ENCODE measurements at places on chromosomes 16 and 17.

- DNase-seq: no peak
Observed at GRCh38 chr17:58576679-58577367, 62.4 kb upstream of the MTMR4 start.

DNA sequence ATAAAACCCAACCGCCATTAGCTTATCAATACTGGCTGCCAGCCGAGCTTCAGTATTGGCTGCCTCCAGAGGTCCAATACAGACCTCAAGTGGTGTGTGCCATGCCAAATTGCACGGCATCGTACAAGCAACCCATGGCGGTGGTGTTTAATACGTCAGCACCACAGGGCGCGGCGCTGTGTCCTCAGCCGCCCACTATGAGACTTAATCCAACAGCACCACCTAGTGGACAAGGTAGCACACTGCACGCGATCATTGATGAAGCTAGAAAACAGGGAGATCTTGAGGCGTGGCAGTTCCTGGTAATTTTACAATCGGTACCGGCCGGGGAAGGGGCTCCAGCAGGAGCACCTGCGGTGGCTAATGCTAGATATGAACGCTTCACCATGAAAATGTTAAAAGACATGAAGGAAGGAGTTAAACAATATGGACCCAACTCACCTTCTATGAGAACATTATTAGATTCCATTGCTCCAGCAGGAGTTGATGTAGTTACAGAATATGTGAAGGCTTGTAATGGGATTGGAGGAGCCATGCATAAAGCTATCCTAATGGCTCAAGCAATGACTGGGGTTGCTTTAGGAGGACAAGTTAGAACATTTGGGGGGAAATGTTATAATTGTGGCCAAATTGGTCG is 15.4 kb downstream of the FLYWCH1 start:
- DNase-seq: peak; percentile 82

DNA sequence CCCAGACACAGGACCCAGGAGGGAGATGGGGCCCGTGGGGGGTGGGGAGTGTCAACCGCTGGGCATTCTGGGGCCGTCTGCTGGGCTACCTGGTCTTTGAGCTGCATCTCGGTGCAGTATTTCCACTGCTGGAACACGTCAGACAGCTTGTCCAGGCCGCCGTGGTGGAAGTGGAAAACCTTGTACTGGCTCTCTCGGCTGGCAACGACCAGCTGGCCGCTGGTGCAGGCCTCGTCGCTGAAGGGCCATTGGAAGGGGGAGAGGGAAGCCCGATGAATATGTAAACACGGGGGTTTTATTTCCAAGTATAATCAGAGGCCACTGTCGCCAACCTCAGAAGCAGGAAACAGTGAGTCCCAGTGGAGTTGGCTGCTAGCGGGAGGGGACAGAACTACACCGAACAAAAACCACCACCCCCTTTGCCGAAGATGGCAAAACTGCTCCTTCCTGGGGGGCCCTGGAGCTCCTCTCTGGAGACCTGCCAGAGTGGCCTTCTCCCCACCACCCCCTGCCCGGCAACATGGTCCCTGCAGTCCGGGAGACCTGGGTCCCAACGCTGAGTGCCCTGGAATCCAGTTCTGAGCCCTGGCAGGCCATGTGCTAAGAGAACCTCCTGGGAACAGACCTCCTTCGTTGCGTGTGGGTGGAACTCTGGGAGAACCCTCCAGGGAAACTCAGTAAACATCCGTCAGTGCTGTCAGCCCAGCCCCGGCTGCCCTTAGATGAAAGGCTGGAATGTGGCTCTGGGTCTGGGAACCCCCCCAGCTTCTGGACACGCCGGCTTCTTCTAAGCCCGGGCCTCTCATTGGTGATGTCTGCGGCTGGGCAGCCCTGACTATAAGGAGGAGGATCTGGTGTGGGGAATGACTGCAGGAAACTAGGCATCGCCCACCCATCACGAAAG is 84.1 kb downstream of the TBC1D16 start:
- no peak for DNase-seq

DNA sequence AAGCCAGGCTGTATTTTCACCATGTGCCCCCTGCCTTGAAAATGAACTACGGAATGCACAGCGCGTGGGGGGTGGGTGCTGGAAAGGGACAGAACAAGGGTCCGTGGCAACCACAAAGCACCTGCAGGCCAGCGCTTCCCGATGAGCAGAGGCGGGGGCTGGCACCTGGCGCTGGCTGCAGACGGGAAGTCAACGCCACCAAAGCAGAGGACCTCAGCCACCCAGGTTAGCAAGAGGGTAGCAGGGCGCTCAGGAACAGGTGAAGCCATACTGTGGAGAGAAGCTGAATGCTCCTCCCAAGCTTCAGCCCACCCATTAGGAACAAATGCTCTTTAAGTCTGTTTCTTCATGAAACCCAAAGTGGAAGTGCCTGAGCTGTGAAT is 64.7 kb downstream of the KLHDC4 start:
- DNase-seq: no peak

DNA sequence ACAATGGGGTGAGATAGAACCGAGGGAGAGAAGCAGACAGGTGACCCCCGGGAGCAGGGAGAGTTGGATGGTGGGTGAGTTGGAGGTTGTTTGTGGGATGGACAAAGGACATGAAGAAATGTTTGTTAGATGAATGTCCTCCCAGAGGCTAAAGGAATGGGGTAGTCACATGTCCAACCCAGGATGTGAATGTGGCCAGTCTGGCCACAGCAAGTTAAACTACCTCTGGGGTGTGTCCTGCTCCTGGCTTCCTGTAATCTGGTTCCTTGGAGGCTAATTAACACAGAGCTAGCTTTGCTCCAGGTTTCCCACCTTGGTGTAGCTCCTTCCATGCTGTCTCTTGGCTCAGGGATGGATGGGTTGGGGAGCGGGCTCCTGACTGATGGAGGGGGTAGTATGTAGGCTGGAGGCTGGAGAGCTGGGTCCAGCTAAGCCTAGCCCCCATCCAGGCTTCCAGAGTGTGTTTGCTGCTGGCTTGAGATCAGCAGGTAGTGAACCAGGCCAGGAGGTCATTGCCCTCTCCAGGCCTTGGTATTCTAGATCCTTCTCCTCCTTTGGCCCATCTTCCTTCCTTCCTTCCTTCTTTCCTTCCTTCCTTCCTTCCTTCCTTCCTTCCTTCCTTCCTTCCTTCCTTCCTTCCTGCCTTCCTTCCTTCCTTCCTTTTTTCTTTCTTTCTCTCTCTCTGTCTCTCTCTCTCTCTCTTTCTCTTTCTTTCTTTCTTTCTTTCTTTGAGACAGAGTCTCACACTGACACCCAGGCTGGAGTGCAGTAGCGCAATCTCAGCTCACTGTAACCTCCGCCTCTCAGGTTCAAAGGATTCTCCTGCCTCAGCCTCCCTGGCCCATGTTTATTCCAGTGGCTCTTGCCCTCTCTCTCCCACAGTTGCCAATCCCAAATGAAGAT is 28.0 kb upstream of the UBE2G1 start:
- no peak for DNase-seq

- no peak for DNase-seq
Observed at GRCh38 chr17:73575470-73576221, 68.6 kb downstream of the SDK2 start.

DNA sequence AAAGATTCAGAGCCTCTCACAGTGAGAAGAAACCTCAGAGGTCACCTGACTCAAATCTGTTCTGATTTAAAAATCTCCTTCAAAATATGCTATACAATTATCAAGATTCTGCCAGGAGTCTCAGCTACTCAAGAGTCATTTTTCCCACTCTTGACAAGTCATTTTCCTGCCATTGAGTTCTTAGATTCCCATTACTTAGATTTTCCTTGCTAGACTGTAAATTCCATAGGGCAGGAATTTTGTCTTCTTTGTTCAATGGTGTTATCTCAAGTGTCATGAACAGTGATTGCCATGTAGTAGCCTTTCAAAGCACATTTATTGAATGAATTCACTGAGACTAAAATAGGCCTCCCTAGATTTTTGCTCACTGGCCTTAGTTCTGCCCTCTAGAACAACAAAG is 95.9 kb downstream of the PCTP start:
- DNase-seq: no peak

DNA sequence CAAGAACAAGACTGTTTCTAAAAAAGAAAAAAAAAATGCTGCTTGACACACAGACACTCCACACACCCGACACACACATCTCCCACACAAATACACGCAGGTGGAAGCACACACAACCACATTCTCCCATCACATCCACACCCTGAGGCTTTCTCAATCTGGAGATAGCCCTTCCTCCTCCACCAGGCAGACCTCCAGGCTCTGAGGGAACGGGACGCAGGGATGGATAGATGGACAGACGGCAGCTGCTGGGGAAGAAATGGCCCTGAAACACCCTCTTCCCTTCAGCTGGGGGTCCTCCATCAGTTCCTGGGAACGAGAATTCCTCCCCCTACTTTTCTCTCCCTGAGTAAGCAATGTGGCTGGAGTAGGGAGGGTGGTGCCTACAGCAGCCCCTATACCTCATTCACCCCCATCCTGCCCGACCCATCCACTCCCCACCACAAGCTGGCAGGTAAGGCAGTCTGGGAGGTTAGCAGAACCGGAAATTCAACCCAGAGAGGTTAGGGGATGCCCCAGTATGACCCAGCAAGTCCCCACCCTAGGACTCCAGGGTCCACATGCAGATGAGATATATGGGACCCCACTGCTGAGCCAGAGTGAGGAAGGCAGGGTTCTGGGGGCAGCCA is 4.1 kb upstream of the LITAFD start:
- DNase-seq: no peak

- DNase-seq: no peak
Observed at GRCh38 chr16:82082543-82083244, 47.6 kb downstream of the HSD17B2 start.

GRCh38 chr16:65195998-65196397 is 74.1 kb upstream of the CDH11 start:
- no peak for DNase-seq

DNA sequence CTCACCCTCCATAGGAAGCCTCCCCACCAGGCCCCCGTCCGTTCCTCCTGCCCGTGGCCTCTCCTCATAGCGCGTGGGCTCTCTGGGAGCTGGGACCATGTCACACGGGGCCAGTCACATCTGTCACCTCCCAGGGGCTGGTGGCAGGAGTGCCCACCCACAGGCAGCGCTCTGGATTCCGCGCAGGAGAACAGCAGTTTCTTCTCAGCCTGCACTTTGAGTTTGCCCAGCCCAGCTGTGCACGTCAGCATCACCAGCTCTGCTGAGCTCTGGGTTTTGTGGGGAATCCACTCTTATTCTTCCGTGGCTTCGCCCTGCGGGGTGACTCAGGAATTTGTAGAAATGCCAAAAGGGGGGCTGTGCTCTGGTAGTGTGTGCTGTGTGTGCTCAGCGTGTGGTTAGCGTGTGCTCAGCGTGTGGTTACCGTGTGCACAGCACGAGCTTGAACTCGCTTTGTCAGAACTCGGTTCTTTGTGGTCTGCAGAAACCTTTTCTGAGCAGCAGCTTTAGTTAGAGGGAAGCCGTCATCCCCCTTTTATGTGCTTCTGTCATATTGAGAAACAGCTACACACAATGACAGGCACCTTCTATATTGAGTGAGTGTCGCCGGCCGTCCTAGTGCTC is 3.2 kb downstream of the ACSF3 start:
- DNase-seq: peak; percentile 10

DNA sequence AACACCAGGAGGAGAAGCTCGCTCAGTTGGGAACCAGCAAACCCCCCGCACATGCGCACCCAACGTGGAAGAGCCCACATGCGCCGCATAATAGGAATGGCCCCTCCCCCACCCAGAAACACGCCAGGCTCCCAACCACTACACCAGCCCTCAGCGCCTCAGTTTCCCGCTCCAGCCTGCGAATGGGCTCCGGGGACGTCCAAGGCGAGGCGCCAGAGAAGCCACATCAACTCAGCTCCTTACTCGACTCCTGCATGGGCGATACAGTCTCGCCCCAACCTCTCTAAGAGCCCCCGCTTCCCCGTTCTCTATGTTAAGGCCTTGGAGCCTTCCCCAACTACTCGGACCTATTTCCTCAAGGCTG is 504 bp downstream of the SRSF1 start:
- peak; percentile 10 for DNase-seq
